ENCODE measurements at places on chromosomes 11 and 22.

DNA sequence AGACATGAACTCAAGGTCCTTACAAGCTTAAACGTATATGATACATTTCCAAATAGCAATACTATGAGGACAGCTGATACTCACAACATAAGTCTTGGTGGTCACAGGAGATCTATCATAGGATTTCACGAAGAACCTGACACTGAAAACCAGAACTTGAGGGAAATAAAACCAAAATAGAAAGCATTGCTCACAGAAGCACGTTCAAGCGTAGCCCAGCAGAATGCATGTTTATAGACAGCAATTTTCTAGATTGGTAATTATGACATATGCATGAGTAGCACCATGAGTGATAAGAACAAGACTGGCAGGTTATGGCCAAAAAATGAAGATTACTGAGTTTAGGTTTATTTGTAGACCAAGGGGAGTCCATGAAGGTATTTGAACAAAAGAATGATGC, 243.5 kb downstream of the ETS1 start:
- DNase-seq: no peak

DNA sequence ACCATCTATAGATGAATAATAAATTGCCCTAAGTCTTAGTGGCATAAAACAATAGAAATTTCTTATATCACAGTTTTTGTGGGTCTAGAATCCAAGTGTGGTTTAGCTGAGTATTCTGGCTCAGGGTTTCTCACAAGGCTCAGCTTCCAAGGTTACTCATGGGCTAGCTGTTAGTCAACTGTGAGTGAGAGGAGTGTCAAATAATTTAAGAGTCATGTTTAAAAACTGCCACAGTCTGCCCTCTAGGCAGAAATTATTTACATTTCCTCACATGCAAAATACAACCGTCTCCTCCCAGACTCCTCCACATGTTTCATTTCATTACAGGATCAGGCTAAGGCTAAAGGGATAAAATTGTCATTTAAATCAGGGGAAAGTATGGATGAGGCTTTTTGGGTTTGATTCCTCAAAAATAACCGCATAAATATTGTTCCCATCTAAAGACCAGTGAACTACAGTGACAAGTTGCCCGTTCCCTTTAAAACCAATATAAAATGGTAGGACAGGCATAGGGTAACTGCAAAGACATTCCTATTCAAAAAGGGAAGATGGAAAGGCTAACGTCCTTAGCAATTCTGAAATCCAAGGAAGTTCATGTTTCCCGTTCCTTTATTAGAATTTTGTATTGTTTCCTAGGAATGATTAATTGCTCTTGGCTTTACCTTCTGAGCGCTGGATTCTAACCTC, 324.3 kb downstream of the DYNC2H1 start:
- no peak for DNase-seq

GRCh38 chr11:134032043-134032442, 36.8 kb upstream of the JAM3 start:
- no peak for DNase-seq

DNA sequence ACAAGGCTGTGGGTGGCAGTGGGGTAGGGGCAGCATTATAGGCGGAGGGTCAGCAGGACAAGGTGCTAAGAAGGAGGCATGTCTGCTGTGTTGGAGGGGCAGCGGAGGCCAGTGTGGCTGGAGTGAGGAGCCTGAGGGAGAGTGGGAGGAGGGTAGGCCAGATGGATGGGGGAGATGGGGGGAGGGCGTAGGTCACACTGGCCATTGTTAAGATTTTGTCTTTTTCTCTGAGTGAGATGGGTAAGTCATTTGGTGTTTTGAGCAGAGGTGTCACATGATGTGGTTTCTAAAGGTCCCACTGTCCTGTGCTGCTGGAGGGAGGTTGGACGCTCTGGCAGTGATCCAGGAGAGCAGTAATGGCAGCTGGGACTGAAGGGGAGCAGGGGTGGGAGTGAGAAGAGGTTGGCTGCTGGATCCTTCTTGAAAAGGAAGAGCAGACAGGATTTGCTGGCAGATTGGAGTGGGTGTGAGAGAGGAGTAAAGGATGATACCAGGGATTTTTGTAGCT, 9.8 kb downstream of the PPP6R3 start:
- DNase-seq: no peak

DNA sequence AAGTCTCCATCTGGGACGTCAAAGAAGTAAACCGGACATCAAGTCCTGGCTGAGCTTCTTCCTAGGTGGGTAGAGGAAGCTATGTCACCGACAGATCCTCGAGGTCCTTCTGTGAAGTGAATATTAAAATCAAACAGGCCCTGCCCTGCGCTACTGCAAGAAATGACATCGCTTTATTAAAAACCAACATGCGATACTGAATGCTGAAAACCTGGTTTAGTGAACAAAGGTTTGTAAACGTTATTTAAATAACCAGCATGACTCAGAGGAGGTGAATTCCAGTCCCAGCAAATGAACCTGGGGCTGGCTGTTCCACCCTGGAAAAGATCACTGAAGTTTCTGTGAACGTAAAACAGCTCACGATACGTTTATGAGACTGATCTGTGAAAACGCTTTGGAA, 645 bp downstream of the RTCB start:
- DNase-seq: no peak

DNA sequence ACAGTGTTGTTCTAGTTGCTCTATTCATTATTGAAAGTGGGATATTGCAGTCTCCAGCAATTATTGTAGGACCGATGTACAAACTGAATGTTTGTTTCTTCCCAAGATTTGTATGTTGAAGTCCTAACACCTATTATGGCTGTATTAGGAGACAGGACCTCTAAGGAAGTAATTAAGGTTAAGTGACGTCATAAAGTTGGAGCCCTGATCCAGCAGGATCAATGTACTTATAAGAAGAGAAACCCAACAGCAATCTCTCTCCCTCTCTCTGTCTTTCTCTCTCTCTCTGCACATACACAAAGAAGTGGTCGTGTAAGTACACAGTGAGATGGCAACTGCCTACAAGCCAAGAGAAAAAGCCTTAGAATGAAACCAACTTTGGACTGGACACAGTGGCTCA, 16.1 kb upstream of the SLC35C1 start:
- DNase-seq: no peak

DNA sequence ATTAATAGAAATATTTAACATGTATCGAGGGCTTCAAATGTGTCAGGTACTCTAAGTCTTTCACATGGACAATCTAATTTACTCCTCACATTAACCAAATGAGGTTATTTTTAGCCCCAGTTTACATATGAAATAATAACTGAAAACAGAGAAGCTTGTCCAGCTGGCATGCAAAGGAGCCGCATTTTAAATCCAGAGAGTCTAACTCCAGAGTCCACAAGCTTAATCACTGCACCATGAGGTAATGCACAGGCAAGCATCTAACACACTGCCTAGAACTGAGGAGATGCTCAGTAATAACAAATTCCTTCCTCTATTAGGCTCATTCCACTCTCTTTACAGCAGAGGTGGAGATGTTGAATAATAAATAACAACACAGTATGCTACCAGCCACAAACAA, 165.7 kb upstream of the GUCY1A2 start:
- no peak for DNase-seq

DNA sequence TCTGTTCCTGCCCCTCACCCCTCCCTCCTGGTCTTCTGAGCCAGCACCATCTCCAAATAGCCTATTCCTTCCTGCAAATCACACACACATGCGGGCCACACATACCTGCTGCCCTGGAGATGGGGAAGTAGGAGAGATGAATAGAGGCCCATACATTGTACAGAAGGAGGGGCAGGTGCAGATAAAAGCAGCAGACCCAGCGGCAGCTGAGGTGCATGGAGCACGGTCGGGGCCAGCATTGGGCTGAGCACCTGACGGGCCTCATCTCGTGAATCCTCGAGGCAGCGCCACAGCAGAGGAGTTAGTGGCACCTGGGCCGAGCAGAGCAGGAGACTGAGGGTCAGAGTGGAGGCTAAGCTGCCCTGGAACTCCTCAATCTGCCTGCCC, 941.8 kb downstream of the BRD1 start:
- DNase-seq: no peak

- no peak for DNase-seq
Measured at GRCh38 chr11:496834-497564, 10.0 kb downstream of the RNH1 start.

- no peak for DNase-seq
Measured at GRCh38 chr11:14388352-14388751, 29.4 kb upstream of the RRAS2 start.

- DNase-seq: no peak
Measured at GRCh38 chr11:33461369-33462125, 204.4 kb downstream of the HIPK3 start.

GRCh38 chr22:44389181-44389580, 76.4 kb upstream of the SHISAL1 start:
- no peak for DNase-seq

GRCh38 chr22:45320357-45320976, 10.7 kb downstream of the FAM118A start:
- DNase-seq: no peak

GRCh38 chr11:22510741-22511140, 114.9 kb downstream of the FANCF start:
- DNase-seq: no peak

DNA sequence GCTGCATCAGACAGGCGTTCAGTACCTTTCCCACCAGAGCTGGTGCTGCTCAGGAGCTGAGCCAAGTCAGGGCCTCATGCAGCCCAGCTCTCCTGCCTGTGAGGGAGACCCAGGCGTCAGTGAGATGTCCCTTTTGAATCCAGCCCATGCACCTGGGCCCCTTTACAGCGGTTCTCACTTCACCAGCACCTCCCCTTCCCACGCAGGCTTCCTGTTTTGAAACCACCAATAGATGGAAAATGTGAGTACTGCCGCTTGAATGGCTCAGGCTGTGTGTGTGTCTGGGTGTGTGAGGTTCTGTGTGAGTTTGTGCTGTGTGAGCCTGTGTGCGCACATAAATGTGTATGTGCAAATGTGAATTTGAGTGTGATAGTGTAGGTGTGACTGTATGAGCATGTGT, 88.4 kb downstream of the UBASH3B start:
- DNase-seq: no peak

DNA sequence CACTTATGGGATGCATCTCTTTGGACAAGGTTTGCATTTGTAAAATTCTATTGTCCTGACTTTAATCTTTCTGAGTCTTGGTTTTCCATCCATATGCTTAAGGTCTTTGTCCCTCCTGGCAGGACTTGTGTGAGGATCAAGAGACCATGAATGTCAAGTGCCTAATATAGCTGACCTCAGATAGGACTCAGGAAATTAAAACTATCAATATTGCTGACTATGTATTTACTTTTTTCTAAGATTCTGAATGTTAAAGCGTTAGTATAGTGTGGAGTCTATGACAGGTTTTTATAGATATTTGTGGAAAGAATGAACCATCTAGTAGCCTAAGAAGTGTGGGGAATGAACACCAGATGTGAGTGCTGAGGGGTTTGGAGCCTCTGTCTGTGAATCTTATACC, 637.8 kb downstream of the NTM start:
- no peak for DNase-seq

DNA sequence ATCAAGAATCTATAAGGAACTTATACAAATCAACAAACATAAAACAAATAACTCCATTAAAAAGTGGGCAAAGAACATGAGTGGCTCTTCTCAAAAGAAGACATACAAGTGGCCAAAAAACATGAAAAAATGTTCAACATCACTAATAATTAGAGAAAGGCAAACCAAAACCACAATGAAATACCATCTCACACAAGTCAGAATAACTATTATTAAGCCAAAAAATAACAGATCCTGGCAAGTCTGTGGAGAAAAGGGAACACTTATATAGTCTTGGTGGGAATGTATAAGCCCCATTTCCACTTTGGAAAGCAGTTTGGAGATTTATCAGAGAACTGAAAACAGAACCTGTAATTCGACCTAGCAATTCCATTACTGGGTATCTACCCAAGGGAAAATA, 921.0 kb downstream of the KCNA4 start:
- DNase-seq: no peak

DNA sequence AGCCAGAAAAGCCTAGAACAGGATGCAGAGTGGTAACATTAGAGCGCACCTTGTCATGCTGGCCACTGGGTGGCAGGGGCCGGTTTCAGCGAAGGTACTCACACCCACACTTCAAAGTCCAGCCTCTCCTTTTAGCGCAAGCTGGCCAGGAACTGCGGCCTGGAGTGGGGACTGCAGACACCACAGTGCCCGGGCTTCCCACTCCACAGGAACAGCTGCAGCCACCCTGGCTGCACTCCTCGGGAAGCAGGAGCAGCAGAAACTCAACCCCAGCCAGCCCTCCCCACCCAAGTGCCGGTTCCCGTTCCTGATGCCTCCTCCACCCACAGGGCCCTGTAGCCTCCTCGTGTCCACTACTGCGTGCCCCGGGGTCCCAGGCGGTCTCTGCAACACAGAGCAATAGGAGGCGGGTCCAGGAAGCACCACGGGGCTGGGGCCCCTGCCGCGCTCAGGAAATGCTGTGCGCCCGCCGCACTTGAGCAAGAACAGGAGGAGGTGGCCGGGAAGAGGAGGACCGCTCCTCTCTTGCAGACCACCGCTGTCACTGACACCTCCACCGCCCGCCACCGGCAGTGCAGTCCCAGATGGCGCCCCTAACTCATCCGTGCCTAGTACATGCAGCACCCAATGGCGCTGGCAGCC, 2.2 kb downstream of the RFPL2 start:
- DNase-seq: peak; percentile 23

- no peak for DNase-seq
Measured at GRCh38 chr22:43331698-43332097, 11.5 kb downstream of the SCUBE1 start.

- no peak for DNase-seq
Measured at GRCh38 chr11:74948546-74948897, 369 bp downstream of the XRRA1 start.

GRCh38 chr11:46112961-46113607, 8.2 kb downstream of the PHF21A start:
- peak; percentile 47 for DNase-seq

- DNase-seq: no peak
Measured at GRCh38 chr11:30351061-30351460, 28.2 kb downstream of the ARL14EP start.

GRCh38 chr22:44667829-44668189, 34.2 kb upstream of the PRR5 start:
- DNase-seq: no peak

DNA sequence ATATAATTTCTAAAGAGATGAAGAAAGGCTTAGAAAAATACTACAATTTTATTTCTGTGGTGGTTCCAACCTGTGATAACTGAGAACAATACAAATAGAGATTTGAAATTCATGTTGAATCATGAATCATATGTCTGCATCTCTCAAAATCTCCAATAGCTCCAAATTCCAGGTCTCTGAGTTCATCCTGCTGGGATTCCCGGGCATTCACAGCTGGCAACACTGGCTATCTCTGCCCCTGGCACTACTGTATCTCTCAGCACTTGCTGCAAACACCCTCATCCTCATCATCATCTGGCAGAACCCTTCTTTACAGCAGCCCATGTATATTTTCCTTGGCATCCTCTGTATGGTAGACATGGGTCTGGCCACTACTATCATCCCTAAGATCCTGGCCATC, at the start of gene OR56B1:
OR56B1 (plus strand) TSS at position 53 of the 400 bp plus-strand sequence; CDS start at position 122, 69 bp downstream.
- no peak for DNase-seq

- no peak for DNase-seq
Measured at GRCh38 chr11:61526956-61527731, 18.6 kb downstream of the LRRC10B start.

DNA sequence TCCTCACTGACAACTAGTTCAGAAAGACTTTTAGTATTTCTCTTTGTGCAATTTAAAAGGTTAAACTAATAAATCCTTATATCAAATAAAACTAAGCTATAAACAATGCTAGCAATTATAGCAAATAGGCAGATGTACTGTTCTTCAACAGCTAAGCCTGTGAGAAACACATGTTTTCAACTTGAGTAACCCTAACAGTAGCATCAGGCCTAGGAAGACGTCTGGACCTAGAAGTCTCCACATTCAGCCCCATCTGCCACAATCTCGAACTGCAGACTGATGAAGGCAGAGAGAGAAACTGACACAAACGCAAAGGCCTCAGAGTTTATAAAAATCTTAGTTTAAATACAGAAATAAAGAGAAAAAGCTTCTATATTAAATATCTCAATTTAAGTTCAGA, 2.5 kb downstream of the ST13 start:
- DNase-seq: no peak
